ENCODE measurements at places on chromosomes 13 and 19.

DNA sequence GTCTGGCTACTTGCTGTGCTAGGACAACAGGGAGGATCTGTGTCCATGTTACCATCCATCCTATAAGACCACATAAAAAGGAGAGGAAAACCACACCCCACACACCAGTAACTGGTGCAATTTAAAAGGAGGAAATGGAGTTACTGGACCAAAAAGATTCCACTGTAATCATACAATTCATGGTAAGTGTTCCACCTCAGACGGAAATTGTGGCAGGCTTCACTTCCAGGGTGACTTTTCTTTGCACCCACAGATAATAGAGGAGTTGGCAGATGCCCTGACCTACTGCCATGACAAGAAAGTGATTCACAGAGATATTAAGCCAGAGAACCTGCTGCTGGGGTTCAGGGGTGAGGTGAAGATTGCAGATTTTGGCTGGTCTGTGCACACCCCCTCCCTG is 2.4 kb downstream of the AURKC start:
- DNase-seq = no peak

DNA sequence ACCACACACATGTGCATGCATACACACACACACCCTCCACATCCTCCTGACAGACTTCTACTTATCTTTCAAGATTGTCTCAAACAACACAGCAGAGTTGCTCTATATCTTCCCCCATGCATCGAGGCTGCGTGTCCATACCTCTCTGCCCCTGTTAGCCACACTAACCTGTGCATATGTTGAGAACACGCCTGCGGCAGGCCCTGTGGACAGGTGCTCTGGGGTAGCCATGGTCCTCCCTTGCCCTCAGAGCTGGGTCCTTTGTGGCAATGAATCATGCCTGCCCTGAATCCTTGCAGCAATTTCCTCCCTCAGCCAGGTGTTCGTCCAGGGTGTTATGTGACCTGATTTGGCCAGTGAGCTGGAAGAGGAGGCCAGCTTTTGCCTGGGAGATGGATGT is 213.3 kb downstream of the KATNAL1 start:
- DNase-seq = no peak

GRCh38 chr19:18603255-18603957 is 3.2 kb downstream of the CRLF1 start:
- no peak for DNase-seq

DNA sequence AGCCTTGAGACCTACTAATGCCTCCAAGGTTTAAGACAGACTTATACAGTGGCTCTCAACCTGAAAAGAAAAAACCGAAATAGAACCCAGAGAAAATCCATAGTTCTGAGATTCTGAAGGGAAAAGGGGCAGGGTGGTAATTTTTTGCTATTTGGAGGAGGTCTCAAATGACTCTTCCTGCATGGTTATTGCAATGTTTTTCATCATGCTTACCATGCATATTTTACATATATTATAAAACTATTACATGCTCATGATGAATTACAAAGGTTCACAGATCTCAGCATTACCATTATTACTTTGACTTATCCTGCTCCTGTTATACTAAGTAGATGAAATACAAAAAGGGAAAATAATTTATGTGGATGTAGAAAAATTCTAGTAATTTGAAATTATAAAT is 47.6 kb downstream of the N4BP2L2 start:
- no peak for DNase-seq

DNA sequence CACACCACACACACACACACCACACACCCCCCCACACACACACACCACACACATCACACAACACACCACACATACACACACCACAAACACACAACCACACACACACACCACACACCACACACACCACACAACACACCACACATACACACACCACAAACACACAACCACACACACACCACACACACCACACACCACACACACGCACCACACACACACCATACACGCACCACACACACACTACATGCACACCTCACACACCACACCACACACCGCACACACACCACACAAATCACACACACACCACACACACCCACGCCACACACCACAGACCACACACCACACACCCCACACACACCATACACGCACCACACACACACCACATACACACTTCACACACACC is 83.5 kb downstream of the ZNF557 start:
- no peak for DNase-seq

DNA sequence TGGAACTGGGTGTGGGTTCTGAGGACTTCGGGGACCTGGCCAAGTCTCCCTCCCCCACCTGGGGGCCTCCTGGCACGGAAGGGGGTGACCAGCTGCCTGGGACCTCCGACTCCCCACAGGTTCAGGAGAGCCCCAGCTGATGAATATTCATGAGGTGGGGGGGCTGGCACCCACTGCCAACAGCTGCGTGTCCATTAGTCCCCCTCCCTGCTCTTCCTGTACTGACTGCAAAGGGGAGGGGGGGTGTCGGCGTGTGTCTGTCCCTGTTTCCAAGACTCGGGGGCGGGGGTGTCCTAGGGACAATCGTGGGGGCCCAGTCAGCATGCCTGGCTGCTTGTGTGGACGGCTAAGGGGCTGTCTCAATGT is 10.6 kb upstream of the NFIX start:
- no peak for DNase-seq

- no peak for DNase-seq
Measured at GRCh38 chr19:11164879-11165406, 9.4 kb upstream of the SPC24 start.

GRCh38 chr13:39781381-39781780 is 125.9 kb downstream of the COG6 start:
- no peak for DNase-seq

GRCh38 chr13:26953291-26953690 is 192.7 kb upstream of the GPR12 start:
- no peak for DNase-seq

DNA sequence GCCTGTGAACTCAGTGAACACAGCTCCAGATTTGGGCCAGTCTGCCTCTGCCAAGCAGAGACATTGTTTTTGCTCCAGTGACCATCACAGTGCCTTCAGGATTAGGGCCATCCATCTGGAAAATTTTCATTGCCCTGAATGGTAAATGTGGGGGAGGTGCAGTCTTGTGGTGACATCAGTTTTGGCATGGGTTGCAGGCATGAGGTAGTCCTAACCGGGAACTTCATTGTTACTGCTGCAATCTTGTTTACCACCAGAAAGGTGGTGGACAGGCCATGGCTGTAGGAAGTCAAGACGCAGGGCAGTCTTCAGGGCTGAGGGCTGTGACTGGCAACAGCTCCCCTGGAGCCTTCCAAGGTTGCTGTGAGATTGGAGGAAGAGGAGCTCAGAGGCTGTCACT is 55.2 kb downstream of the SPATA13 start:
- no peak for DNase-seq

- DNase-seq = no peak
Measured at GRCh38 chr13:20288561-20288960, 56.4 kb upstream of the GJB6 start.

GRCh38 chr13:49457221-49457620 is 13.1 kb downstream of the SETDB2 start:
- no peak for DNase-seq

- no peak for DNase-seq
Measured at GRCh38 chr19:58558066-58558622, at the start of gene UBE2M. TSS of gene UBE2M (minus strand) at chr19:58558611. CDS start at chr19:58558381, 230 bp downstream.

Data from NCI-H2081 (cell line).